ENCODE measurements at places on chromosomes 5 and 9. TPM values are rescaled to one million over a fixed set of nuclear protein-coding genes. Genes with fewer than 3 reads are reported as not detected.

The PRSS3 gene
- total RNA-seq: 28.4 TPM

The HAVCR1 gene
- total RNA-seq: not detected

The XPA gene
- total RNA-seq: 6.6 TPM

The RIGI gene
- 5.3 TPM for total RNA-seq

The INVS gene
- total RNA-seq: 32.3 TPM

The FBN2 gene
- 87.2 TPM for total RNA-seq

The PCDHA9 gene
- total RNA-seq: 0.18 TPM

The SCGB3A2 gene
- not detected for total RNA-seq

The IFNB1 gene
- not detected for total RNA-seq

The PJA2 gene
- total RNA-seq: 86.7 TPM

The LCN15 gene
- not detected for total RNA-seq

The KLF9 gene
- 102 TPM for total RNA-seq

The TNPO1 gene
- total RNA-seq: 545 TPM

The THBS4 gene
- 1.1 TPM for total RNA-seq

The BHMT gene
- not detected for total RNA-seq

The NIM1K gene
- 2.7 TPM for total RNA-seq

The IFNK gene
- not detected for total RNA-seq

The CER1 gene
- not detected for total RNA-seq

The C9orf152 gene
- not detected for total RNA-seq

The SPINK13 gene
- 2.4 TPM for total RNA-seq

The SLC6A7 gene
- total RNA-seq: not detected

The RNF208 gene
- under 0.01 TPM for total RNA-seq

The NIPAL4 gene
- 0.14 TPM for total RNA-seq

The VCAN gene
- total RNA-seq: 452 TPM

The MEGF9 gene
- total RNA-seq: 13.5 TPM

The CTXN3 gene
- not detected for total RNA-seq

The FKBP15 gene
- 17.7 TPM for total RNA-seq

The LMNB1 gene
- 5.7 TPM for total RNA-seq

The OR1J2 gene
- total RNA-seq: 0.14 TPM

The FBP2 gene
- not detected for total RNA-seq

The MYMK gene
- total RNA-seq: not detected

The CNTNAP3 gene
- total RNA-seq: 0.18 TPM

The KCNMB1 gene
- total RNA-seq: not detected

The LIFR gene
- total RNA-seq: 49.4 TPM

The GFRA3 gene
- total RNA-seq: not detected

The WNT8A gene
- total RNA-seq: not detected

The CXCL14 gene
- 0.37 TPM for total RNA-seq

The RCL1 gene
- total RNA-seq: 9.1 TPM

The TXNDC8 gene
- total RNA-seq: not detected

The DBH gene
- total RNA-seq: not detected

The NDST1 gene
- total RNA-seq: 26.5 TPM

The ARHGAP26 gene
- total RNA-seq: 7.4 TPM

The FOXD4 gene
- 0.28 TPM for total RNA-seq

The OTULINL gene
- total RNA-seq: 0.09 TPM

The TMC1 gene
- total RNA-seq: 0.43 TPM

The AK8 gene
- total RNA-seq: 0.37 TPM

All from smooth muscle cell of bladder (primary cell).